Endodermal cell (in vitro differentiated cells): ENCODE measurements at places on chromosomes 2 and 18. TPM values are rescaled to one million over a fixed set of nuclear protein-coding genes. Genes with fewer than 3 reads are reported as not detected.

The ADD2 gene
- total RNA-seq = 53.0 and 63.8 TPM in 2 replicates

The SIGLEC15 gene
- total RNA-seq = not detected in 3 replicates

DNA sequence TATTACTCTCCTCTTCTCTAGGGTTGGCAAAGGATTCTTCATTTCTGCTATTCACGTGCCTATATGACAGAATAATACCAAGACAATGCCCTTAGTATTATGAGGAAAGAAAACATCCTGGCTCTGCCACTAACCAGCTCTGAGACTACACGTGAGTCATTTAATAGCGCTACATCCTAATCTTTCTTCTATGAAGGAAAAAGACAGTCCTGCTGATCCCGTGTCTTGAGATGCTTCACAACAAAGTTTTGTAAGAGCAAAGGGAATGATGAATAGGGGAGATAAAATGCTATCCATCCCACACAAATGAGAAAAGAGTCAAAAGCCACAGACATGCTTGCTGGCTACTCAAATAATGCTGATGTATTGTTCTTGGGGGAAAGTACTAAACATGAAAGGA is 152.8 kb downstream of the PID1 start:
- no peak for DNase-seq

DNA sequence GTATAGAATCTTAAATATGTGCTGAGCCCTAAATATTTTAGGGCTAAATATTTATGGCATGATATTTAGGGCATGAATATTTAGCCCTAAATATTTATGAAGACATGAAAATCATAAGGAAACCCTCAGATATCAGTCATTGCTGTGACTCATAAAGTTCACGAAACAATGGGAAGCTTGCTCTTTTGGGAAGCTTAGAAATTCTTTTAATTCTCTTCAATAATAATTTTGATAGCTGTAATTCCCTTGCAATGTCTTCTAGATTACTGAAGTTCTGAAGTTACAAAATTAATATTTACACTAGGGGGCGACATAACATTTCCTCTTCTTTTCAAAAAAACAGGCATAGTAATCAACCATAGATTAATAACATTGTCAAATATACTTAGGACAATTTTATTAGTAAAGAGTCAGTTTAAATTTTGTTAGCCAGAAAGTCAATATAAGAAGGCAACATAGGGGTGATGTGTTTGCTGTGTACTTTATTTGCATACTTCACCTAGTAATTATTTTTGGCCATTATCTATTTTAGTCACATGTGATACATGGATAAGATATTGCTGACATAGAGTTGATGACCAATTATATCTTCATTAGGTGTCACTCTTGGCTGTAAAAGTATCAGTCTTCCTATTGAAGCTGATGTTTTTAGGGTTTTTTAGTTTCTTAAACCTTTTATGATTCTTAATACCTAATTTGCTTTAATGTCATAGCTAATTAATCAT is 13.2 kb downstream of the ZNF804A start:
- DNase-seq = no peak

- DNase-seq = peak; percentile 30
Measured at GRCh38 chr2:47554311-47554905, 151.5 kb downstream of the MSH2 start.

GRCh38 chr2:53911434-53912189 is 51.8 kb upstream of the GPR75 start:
- no peak for DNase-seq

DNA sequence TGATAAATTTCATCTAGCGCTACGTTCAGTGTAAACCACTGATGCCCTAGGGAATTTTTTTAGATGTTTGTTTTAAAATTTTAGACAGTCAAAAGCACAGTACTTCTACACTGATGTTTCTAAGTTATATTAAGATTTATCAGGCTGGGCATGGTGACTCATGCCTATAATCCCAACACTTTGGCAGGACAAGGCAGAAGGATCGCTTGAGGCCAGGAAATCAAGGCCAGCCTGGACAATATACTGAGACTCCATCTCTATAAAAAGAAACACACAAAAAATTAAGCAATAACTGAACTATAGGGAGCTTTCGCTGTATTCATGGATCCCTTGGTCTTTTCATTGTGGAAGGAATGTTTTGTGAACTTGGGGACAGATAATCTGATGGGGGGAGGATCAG is 50.6 kb upstream of the MAPRE2 start:
- DNase-seq = no peak

DNA sequence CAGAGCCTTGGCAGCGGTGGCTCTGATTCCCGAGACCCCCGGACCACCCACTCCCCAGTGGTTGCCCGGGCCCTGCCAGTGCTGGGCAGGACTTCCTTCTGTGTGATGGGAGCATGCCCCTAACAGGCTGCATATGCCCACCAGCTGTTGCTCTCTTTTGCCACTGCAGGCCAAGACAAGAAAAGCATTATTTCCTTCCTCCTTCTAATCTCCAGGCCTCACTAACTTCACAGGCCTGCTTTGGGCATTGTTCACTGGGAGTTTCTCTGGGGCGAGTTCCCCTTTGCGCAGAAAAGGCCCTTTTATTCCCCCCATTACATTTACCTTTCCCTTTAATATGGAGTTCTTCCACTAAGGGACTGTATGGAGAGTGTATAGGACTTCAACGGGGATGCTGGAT is 249.1 kb upstream of the SIX2 start:
- DNase-seq = no peak
